ENCODE measurements at places on chromosomes 13 and 19.

DNA sequence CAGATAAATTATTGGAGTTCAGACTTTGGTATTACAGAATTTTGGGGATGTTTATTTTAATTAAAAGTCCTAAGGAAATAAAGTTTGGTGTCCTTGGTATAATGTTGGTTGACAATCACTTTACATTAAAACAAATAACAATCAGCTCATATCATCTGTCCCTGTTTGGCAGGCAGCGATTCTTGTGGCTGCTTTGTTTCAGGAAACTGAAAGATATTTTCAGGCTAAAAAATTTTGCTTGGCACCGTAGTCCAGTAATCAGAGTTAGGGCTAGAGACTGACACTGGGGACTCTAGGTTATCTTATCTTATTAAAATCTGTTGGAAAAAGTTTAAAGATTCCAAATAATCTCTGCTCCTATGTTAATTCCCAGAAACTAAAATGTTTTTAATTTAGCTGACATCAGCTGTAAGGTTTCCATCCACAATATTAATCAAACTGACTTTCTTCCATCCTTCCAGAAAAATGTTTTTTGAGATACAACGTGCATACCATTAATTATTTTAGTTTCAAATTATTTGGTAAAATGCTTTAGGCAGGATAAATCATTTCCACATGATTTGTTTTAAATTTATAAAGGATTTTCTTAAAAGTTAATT lies 97.6 kb downstream of the ZIC5 start:
- DNase-seq: no peak

GRCh38 chr13:28531077-28531844 lies 36.3 kb upstream of the FLT1 start:
- DNase-seq: no peak

DNA sequence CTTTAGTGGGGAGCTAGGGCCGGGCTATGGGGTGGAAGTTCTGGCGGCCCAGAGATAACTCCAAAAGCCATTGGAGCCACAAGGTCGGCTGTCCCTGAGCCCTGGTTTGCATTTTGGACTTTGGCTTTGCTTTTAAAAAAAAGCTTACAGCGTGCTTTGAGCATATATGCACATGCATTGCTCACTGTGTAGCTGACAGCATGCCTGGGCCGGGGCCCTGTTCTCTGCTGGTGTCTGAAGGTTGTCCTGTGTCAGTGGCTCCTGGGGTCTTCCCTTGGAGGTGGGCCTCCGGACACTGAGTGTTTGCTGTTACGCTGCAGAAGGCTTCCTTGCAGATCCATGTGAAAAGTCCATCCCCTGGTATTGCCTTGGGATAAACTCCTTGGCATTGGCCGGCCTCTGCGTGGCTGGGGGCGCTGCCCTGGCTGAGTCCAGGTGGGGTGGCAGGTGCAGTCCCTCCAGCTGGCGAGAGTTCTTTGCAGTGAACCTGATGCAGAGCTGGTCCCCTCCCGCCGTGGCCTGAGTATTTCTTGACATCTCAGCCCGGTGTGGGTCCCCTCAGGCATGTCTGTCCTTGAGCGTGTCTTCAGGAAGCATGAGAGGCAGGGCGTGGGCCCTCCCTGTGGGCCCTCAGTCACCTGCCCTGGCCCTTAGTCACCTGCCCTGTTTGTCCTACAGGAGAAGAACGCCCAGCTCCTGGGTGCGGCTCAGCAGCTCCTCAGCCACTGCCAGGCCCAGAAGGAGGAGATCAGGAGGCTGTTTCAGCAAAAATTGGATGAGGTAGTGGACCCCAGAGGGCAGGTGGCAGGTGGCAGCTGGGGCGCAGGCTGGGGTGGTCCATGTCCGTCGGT lies 23.0 kb downstream of the PLEKHJ1 start:
- no peak for DNase-seq

GRCh38 chr13:38590796-38591507 lies 95.9 kb upstream of the FREM2 start:
- DNase-seq: no peak

GRCh38 chr19:30692879-30693503 lies 320.8 kb downstream of the ZNF536 start:
- DNase-seq: no peak

GRCh38 chr19:57068921-57069697 lies 50.7 kb upstream of the USP29 start:
- DNase-seq: peak; percentile 88

- peak; percentile 67 for DNase-seq
Observed at GRCh38 chr19:29843180-29844051, 31.6 kb downstream of the CCNE1 start.

- DNase-seq: no peak
Observed at GRCh38 chr13:25503856-25504255, 132.1 kb downstream of the ATP8A2 start.

DNA sequence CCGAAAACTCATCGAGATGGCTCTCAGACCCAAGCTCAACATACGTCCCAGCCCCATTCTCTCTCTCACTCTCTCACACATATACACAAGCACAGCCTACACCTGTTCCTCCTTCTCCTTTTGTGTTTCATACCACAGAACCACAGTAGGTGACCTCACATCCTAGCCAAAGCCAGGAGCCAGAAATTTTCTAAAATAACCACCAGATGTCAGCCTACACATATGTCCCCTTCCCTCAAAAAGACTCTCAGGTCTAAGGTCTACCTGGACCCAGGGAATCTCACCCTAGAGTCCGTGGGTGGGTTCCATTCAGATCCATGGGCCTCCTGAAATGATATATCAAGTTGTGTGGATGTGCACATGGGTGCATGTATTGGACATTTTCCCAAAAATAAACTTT lies 104.2 kb upstream of the IPO5 start:
- no peak for DNase-seq

DNA sequence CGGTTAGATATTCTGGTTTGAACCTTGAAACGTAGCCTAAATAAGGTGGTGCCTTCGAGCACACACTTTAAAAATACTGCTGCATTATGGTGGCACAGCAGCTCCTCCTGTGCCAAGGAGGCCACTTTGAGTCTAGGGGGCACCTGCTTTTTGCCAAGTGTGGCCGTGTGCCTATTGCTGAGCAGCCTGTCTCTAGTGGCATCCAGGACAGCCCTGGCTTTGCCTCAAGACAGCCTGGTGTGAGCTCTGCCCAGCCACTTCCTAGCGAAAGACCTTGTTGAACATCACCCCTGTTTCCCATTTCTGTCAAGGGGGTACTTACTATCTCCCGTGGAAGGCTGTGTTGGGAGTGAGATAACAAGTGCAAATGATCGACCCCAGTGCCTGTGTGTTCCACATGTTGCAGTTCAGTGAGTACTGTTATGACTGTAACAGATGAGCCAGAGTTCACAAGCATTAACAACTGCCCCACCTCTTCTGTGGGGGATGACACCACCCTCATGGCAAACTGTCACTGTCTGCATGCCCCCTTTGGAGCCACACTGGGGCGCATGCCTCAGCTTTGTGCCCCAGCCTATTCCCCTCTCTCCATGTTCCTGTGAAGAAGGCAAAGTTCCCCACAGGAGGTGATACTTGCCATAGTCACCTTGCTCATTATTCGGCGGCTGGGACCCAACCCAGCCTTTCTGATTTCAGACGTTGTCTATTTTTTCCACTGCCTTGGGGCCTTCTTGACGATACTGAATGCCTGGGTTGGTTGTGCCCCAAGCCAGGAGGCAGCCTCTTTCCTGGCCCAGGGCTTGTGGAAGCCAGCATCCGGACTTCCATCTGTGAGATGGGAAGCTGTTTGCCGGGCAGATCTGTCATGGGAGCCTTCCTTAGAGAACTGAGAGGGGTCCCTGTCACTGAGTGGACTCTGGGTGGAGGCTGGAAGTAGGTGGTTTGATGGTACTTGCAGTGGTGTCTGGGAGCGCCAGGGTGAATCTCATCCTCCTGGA lies 5.4 kb downstream of the GATAD2A start:
- no peak for DNase-seq

DNA sequence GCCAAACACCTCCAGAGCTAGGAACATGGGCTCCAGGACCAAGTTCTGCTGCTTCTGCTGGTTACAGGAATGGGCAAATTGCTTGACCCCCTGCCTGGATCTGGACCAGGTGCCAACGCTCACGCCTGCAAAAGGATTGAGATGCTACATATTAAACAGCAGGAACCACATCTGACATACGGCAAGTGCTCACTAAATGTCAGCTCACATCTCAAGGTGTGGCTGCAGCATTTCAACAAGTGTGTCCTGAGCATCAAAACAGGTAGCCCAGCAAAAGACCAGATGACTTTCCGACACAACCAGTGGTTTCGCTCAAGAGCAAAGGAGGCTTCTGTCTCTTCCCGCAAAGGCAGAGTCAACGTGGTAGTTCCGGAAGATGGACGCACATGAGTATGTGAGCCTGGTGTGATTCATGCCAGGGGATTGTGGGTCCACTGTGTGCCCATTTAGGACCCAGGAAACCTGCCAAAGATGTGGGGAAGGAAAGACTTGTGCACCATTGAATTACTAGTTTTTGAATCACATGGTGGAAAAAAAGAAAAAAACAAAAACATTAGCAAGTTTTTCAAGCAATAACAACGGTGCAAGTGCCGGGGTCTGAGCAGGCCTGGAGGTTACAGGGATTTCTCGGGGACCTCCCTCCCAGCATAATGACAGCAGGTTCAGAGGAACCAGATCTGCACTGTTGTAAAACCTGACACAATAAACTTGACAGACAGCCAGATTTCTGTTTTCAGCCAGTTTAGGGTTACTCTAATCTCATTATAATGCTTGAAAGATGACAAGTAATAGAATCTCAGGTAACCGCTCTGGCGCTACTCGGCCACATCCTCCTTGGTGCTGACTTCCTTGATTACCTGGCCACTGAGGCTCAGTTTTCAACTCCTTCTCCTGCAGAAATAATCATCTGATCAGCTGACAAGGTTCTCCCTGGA lies 77.9 kb downstream of the SOX1 start:
- DNase-seq: no peak

GRCh38 chr13:52787235-52787634 lies 47.6 kb upstream of the CNMD start:
- no peak for DNase-seq

GRCh38 chr19:35342430-35342829 lies 5.3 kb upstream of the FFAR1 start:
- no peak for DNase-seq

GRCh38 chr19:33382006-33382405 lies 8.5 kb downstream of the CEBPG start:
- DNase-seq: no peak

DNA sequence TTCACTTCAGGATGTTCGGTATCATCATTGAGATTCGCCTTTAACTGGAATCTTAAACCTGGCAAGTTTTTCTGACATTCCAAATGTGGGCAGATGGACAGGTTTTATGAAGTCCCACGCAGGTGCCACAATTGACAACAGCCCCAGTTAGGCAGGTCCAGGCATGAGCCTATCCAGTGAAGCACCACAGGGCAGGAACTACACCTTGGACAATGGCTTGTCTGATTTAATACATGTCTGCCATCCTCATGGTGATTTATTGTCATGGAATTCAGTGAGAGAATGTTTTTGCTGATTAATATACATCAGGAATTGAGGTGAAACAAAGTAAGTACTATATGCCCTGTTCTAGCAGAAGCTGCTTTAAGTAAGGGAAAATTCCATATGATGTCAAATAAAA lies 10.2 kb upstream of the TPP2 start:
- no peak for DNase-seq

GRCh38 chr19:46887240-46887782 lies 26.5 kb downstream of the ARHGAP35 start:
- DNase-seq: no peak

DNA sequence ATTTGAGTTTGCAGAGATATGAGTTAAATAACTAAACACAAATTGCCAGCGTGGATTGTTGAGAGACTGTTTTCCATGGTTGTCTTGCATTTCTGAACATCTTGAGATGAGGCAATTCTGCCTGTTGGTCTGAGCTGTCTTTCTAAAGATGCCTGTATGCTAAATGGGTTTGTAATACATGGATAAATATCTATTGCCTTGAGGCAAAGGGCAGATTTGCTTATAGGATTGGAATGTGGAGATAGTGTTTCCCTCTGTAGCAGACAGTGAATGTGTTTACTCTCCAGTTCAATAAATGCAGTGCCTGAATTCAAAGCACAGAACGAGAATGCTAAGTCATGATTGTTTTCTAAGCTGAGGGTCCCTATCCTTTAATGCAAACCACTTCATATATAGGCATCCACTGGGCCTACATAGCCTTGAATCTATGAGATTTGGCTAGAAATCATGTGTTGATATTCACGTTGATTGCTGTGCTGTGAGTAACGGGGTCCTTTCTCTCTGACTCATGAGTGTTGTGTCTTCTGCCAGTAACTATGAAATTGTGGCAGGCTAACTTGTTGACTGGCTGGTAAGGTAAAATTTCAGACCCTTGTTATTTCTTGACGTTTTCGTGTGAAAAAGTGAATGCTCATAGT lies 2554.8 kb downstream of the PCDH9 start:
- DNase-seq: no peak

DNA sequence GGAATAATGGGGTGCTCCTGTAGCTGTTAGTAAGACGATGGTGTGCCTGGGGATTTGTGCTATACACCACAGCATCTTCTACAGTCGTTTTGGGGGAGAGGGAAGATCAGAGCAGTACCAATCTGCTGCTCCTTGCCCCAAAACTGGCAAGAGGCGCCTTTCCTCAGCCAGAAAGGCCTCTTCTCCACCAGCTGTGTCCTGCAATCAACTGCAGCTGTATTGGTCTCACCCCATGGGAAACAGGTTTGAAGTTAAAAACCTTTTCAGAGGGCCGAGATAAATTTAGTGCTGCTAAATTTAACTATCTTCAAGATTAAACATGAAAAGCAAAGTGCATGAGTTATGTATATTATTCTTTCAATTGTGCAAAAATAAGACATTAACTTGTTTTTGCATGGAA lies 1.2 kb upstream of the RNASEH2B start:
- no peak for DNase-seq

- DNase-seq: no peak
Observed at GRCh38 chr13:100534911-100535310, 53.7 kb downstream of the GGACT start.

DNA sequence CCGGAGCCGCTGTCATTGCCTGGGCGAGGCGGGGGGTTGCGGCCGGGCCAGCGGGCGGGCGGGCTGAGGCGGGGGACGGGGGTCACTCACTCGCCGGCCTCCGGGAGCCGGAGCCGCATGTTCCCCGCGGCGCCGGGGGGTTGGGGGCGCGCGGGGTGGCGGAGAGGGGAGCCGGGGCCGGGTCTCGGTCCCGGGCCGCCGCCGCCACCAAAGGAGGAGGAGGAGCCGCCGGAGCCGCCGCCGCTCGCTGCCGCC lies 149 bp downstream of the MED26 start:
- DNase-seq: no peak

DNA sequence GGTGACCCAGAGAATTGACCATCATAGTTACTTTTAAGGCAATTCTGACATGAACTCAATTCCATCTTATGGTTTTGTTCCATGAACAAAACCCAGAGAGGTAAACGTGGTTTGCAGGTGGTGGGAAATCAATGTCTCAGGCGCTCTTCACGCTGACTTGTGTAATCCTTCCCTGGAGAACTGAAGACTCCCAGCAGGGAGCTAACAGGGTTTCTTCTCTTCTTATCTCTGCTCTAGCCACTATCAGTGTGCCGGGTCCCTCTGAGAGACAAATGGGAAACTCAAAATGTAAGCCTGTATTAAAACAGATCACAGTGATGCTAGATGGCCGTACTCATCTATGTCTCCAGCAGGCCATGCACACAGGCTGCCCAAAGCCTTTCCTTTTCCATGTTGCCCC lies 57.6 kb upstream of the ARGLU1 start:
- DNase-seq: no peak

GRCh38 chr13:112134391-112135075 lies 67.6 kb downstream of the SOX1 start:
- no peak for DNase-seq

All from ovary (tissue), 10 donors.